ENCODE measurements at places on chromosomes 1 and 21.

GRCh38 chr1:214898161-214898560 lies 184.4 kb upstream of the KCNK2 start:
- DNase-seq = no peak

- DNase-seq = no peak
These were observed 217.5 kb downstream of the MATN1 start for GRCh38 chr1:30505853-30506252.

DNA sequence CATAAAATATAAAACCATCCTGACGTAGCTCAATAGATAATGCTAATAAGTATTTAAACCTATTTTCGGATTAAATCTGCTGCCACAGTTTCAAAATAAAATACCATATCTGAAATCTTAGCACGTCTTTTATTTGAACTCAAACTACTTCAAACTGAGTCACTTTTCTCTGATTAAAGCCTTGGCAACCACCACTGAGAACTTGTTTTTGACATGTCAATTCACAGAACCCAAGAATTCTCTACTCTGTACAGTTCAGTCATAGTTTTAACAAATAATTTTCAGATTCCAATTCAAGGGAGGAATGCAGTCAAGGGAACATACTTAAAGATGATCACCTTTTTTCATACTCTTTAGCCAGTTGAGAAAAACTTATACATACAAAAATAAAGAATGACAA lies 643.2 kb downstream of the KCNT2 start:
- no peak for DNase-seq

- DNase-seq = no peak
These were observed 51.5 kb downstream of the SYT14 start for GRCh38 chr1:209989525-209989924.

GRCh38 chr1:214640431-214641213 lies 37.6 kb downstream of the CENPF start:
- no peak for DNase-seq

- no peak for DNase-seq
These were observed 252.3 kb upstream of the TMPRSS15 start for GRCh38 chr21:18655931-18656330.

DNA sequence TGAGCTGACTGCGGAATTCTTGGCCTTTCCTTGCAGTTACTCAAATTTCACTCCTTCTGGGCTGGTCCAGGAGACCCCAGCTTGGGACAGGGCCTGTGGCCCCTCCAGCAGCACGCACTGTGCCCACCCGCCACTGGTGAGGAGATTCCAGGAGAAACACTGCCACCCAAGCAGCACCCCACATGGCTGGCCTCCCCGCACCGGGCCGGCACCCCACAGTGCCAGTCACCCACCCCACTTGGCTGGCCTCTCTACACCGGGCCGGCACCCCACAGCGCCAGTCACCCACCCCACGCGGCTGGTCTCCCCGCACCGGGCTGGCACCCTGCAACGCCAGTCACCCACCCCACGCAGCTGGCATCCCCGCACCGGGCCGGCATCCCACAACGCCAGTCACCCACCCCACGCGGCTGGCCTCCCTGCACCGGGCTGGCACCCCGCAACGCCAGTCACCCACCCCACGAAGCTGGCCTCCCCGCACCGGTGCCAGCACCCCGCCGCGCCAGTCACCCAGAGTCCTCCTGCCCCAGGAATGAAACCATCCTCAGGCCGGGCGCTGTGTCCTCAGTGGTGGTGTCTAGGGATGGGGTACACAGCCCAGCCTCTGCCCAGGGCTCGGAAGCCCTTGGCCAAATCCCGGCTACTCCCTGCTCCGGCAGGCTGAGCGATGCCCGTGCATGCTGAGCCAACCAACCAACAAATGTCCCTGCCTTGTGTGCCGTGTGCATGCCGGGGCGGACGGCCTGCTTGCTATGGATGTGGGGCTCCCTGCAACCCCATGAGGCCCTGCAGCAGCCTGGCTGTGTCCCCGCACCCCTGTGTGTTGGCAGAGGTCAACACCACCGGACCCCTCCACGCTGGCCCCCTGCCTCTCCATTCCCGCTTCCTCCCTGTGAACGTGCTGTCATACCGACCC lies 38.6 kb upstream of the TSPEAR start:
- DNase-seq = peak; percentile 79

GRCh38 chr1:207486198-207486597 lies 9.8 kb upstream of the CR1 start:
- DNase-seq = no peak

DNA sequence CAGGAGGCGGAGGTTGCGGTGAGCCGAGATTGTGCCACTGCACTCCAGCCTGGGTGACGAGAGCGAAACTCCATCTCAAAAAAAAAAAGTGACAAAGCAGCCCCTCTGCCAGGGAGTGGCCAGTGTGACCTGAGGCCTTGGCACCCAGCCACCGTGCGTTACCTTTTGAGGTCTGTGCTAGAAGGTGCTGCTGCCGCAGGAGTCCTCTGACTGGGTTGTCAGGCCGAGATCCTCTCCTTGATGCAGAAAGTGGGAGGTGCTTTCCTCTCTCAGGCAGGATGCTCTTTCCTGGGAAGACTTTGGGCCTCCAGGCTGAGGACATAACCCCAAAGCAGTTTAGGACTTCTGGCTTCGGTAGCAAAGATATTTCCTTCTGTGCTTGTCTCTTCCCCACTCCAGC lies 280.5 kb upstream of the VAMP3 start:
- no peak for DNase-seq

DNA sequence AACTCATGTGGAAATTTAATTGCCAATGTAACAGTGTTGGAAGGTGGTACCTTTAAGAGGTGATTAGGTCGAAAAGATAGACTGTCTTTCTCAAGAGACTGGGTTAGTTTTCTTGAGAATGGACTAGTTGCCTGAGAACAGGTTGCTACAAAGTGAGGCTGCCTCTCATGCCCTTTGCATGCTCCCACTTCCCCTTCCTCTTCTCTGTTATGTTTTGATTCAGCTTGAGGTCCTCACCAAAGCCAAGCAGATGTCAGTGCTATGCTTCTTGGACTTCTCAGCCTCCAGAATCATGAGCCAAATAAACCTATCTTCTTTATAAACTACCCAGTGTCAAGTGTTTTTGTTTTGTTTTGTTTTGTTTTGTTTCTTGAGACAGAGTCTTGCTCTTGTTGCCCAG lies 187.0 kb upstream of the RUNX1 start:
- no peak for DNase-seq

DNA sequence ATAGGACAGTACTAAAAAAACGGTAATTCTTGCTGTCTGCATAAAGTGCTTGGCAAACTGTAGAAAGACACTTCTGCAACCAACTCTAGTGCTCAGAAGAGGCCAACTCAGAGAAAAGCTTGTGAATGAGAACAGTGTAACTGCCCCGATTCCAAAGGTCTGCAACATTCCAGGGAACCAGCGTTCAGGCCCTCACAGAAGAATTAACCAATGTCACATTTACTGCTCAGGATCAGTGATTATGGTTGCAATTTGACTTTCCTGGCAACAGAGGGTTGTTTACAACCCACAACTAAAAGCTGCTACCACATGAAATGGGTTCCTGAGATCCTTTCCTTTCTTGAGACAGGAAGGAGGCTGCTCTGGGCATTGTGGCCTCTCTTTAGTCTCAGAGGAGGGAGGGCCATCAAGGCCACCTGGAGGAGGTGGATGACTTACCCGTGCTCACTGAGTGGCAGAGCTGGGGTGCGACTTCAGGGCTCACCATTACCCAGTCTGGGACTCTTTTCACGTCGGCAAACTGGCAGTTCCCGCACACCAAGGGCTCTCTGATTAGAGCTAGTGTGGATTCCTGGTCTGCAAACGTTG lies 15.3 kb downstream of the SRSF4 start:
- no peak for DNase-seq

- DNase-seq = no peak
These were observed 24.7 kb upstream of the BECN2 start for GRCh38 chr1:241932845-241933244.

- DNase-seq = no peak
These were observed 33.0 kb upstream of the SH2D1B start for GRCh38 chr1:162444903-162445302.

GRCh38 chr1:176765608-176766007 lies 302.6 kb downstream of the PAPPA2 start:
- no peak for DNase-seq

DNA sequence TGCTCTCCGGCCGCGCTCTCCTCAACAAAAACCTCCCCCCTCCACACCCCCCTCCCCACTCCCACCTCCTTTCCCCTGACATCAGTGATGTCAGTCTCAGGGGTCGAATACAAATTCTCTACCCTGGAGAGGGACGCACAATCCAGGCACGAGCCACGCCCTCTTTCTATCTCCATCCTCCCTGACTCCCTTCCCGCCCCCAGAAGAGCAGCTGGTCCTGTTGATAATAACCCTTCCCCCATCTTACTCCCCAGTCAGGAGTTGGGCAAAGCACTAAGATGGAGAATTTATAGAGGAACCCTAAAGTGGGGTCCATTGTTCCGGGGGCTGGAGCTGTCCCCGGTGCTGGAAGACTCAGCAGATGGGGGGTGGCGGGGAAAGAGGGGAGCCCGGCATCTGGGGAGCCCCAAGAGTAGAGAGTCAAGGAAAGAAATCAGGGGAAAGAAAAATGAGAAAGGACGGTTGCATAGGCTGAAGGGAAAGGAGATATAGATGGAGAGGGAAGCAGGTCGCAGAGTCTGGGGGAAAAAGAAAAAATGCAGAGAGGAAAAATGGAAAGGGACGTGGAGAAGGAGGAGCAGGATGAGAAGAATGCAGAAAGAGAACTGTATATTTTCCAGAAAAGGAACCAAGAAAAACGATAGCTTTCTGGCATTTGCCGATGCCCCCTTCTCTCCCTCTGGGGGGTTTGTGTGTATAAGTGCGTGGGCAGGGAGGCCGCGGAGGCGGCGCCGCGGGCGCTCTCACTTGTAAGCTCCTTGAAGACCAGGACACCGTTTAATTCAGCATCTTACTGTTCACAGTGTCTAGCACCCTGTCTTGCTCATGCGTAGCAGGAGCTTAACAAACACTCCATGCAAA lies at the start of gene CELF3:
CELF3 (minus strand) TSS at position 33 of the 861 bp plus-strand sequence. CDS start 783 bp downstream, outside the sequence.
- DNase-seq = peak; percentile 76

DNA sequence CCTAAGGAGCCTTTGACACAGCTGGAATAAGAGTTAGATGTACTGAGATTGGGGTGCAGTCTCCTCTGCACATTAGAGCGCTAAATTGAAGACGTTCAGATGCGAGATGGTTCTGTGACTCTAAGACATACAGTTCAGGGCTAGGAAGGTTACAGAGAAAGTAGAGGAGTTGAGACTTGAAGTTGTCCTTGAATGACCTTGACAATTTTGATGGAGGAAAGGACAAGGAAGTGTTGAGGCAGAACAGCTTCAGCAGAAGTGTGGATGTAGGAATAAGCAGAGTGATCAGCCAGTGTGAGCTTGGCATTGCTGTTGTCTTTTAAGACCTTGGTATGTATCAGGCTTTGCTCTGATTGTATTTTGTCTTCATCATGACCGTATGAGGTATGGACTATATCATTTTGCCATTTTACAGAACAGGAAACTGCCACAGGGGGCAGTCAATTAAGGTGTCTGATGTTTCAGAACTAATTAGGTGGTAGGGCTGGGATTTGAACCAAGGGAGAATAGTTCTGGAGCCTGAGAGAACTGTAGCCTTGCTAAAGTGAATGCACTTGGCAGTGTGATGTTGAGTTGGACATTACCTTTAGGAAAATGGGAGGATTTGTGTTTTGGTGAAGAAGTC lies 9.2 kb downstream of the TTF2 start:
- DNase-seq = no peak

DNA sequence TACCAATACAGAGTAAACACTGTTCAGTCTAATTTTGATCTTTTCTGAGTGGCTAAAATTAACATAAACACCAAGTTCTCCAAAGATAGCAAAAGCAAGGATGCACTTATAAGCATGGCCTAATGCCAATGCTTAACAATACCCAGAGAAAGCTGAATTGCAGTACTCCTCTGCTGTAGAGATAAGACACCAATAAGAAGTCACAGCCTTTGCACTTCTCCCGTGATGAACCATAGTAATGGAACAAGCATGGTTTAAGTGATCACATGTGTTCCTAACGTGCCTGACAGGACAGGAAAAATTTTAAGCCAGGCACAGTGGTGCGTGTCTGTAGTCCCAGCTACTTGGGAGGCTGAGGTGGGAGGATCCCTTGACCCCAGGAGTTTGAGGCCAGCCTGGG lies 5.6 kb downstream of the PRDX1 start:
- DNase-seq = no peak

DNA sequence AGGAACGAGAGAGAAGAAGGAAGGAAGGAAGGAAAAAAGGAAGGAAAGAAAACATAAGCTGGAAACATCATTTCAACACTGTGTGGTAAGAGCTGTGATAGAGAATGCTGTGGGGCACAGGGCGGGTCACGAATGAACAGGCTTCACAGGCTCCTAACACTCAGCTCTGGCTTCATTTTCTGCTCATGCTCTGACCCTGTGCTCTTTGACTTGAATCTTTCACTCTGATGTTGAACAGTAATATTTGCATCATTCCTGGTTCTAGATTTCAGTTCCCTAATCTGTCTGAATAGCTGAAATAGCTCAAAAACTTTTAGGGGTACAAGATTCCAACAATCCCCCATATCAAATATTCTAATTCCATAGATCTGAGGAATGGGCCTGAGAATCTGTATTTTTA lies 207.3 kb downstream of the LHX8 start:
- DNase-seq = no peak

DNA sequence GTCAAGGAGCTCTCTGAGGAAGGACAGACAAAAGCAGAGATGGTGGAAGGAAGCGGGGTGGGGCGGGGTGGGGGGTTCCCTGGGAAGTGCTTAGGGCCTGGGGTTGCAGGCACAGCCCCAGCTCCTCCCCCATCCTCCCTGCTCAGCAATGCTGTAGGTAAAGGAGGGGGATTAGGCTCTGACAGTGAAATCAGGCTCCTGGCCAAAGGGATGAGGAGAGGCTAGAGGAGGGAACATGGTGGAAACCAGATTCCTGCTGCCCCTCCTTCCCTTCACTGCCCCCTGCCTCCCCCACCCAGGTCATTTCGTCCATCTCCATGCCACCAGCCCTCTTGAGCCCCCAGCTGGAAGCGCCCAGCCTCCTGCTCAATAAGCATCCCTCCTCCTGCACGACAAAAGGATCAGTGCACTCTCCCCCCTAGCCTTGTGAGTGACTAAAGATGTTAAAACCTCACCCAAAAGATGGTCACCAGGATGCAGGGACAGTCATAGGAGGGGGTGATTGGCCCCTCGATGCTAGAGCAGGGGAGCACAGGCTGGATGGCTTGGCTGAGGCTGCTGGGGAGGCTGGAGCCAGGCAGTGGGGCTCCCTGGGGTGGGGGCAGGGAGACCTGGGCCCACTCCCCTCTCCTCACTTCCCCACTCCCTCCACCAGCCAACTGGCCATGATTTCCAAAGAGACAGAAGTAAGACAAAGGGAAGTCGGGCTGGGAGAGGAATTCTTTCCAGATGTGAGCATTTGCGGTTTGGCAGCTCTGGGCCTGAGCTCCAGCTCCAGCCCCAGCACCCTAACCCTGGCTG lies 2.2 kb upstream of the CRABP2 start:
- no peak for DNase-seq

- DNase-seq = no peak
These were observed 9.1 kb upstream of the SLC19A1 start for GRCh38 chr21:45551316-45551715.

GRCh38 chr1:19725606-19726005 lies 60.9 kb downstream of the HTR6 start:
- DNase-seq = no peak
